ENCODE measurements at places on chromosomes 2 and 18.

DNA sequence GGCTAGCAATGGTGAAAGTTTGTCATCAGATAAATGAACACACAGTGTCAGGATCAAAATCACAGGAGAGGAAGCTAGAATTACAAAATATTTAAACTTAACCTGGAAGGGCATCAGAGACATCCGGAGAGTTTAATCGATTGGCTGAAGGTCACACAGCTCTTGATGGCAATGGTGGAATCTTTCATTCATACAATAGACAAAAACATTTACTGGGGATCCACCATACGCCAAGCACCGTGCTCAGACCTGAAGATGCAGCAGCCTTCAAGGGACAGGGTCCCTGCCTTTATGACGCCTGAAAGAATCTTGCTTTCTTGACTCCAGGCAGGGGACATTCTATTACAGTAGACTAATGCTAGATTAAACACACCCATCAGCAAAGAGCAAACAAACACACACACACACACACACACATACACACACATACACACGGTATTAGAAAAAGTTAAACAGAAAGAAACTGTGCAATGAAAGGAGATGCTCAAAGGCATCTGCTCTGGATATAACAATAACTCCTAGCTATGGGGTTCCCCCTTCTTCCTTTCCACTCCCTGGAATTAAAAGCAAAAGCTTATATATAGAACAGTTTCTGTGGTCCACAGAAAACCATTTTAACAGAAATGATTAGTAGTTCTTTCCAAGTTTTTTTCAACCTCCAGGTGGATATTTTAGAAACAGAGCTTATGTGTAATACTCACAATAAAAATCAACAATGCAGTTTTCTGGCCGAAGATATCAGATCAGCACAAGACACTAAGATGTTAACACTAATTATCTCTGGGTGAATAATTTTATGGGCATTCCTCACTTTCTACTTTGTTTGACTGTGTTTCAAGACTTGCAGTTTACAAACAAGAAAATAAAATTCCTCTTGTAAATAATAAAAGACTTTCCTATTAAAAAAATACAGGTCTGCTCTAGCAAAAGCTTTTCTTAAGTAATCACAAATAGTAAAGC lies 151.7 kb downstream of the ANKRD44 start:
- DNase-seq, result no peak

DNA sequence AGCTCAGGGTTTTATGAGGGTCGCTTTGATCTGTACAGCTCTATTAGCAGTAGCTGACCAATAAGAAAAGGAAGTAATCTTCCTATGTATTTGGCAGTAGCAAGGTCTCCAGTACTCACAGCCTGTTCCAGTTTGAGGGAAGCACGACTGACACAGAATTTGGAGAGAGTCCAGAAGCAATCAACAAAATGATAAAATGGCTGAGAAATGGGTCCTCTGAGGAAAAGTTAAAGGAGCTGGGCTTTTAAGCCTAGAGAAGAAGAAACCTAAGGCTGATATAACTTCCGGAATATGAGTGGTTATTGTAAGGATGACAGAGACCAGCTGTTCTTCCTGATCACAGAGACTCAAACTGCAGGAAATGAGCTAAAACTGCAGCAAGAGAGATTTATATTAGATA lies 382.8 kb downstream of the GPD2 start:
- peak; percentile 64 for DNase-seq

DNA sequence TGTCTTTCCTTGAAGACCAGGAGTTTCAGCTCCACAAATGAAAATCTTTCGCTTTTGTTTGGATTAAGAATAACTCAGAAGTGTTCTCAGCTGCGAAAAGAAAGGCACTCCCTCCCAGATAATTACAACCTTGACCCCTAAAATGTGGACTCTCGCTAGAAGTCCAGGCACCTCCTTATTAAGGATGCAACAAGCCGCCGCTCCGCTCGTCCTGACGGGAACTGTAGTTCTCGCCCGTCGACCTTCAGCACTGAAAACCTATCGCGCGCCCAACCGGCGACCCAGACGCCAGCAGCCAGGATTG lies 559 bp downstream of the IMMT start:
- DNase-seq, result no peak

DNA sequence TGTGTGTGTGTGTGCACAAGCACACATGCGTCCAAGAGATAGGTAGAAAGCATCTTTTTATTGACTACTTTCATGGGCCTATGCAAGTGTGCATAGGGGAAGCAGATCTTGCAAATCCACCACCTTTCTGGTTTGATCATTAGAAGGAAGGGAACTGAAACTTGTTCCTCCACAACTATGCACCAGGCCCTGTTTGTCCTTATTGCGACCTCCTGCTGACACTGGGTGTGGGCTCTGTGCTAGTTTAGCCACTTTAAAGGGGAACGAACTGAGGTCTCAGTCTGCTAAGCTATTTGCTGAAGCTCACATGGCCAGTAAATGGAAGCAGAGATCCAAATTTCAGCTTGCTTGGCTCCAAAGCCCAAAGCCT lies 32.1 kb upstream of the INSIG2 start:
- DNase-seq, result no peak

- DNase-seq, result no peak
Measured at GRCh38 chr2:45850558-45850957, 199.1 kb downstream of the PRKCE start.

GRCh38 chr2:231677632-231678104 lies 30.7 kb upstream of the PTMA start:
- DNase-seq, result peak; percentile 75

DNA sequence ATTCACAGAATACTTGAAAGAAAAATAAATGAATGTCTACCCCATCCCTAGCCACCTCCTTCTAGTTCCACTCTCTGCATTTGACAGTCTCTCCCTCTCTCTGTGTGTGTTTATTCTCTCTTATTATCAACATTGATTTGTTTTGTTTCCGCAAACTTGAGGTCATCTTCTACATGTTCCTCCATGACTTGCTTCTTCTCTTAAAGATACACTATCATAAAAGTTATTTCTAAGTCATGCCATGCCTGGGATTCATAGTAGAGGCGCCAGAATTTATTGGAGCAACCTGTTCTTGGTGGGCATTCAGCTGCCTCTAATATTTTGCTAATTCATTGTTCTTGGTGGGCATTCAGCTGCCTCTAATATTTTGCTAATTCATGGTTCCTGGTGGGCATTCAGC lies 58.9 kb upstream of the SMAD7 start:
- no peak for DNase-seq

DNA sequence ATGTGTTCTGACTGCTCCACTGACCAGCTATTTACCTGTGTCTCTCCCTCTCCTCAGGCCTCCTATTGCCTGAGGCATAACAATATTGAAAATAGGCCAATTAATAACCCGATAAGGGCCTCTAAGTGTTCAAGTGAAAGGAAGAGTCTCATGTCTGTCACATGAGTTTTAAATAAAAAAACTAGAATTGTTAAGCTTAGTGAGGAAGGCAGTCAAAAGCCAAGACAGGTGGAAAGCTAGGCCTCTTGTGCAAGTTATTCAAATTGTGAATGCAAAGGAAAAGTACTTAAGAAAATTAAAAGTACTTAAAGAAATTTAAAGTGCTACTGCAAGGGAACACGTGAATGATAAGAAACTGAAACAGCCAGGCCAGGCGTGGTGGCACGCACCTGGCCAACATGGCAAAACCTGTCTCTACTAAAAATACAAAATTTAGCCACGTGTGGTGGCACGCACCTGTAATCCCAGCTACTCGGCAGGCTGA lies 44.9 kb upstream of the TAF4B start:
- no peak for DNase-seq

GRCh38 chr2:64859312-64860212 lies 129.6 kb upstream of the SLC1A4 start:
- DNase-seq, result peak; percentile 92

GRCh38 chr2:218839888-218840287 lies 8.3 kb upstream of the PRKAG3 start:
- DNase-seq, result no peak

DNA sequence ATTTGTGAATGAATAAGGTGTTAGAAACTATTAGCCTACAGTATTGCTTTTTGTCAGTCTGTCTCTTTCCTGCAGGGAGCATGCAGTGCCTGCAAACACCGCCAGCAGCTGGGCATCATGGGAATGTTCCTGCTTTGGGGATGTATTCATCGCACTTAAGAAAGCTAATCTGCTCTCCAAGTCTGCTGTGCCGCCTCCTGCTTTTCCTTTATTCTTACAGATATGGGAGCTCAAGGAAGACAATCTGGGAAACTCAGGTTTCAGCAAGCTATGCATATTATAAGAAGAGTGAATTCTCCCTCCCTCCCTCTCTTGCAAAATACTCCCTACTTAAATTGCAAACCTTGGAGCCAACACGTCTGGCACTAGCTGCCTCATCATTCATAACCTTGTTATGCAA lies 479.2 kb upstream of the ACVR2A start:
- no peak for DNase-seq

DNA sequence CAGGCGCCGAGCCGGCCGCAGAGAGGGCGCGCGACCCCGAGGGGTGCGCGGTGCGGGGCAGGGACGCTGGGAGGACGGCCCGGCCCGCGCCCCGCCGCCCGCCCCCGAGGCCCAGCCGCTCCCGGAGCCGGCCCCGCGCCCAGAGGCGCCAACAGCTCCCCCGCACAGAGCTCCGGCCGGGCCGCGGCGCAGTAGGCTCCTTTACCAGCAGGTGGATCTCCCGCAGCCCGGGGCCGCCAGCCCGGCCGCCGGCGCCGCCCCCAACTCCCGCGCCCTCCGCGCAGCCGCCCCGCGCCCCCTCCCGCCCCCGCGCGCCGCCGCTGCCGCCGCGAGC lies 258 bp downstream of the MGAT4A start:
- no peak for DNase-seq

GRCh38 chr2:88658881-88659537 lies 31.7 kb upstream of the EIF2AK3 start:
- DNase-seq, result no peak

DNA sequence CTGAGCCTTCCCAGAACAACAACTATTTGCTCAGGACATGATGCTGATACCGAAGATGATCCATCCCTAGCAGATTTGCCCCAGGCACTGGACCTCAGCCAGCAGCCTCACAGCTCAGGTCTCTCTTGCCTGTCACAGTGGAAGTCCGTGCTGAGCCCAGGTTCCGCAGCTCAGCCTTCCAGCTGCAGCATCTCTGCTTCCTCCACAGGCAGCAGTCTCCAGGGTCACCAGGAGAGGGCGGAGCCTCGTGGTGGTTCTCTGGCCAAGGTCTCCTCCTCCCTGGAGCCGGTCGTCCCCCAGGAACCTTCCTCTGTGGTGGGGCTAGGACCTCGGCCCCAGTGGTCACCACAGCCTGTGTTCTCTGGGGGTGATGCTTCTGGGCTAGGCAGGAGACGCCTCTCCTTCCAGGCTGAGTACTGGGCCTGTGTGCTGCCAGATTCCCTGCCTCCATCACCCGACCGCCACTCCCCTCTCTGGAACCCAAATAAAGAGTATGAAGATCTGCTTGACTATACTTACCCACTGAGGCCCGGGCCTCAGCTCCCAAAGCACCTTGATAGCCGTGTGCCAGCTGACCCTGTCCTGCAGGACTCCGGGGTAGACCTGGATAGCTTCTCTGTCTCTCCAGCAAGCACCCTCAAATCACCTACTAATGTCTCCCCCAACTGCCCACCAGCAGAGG lies 15.4 kb downstream of the CEP68 start:
- DNase-seq, result no peak

DNA sequence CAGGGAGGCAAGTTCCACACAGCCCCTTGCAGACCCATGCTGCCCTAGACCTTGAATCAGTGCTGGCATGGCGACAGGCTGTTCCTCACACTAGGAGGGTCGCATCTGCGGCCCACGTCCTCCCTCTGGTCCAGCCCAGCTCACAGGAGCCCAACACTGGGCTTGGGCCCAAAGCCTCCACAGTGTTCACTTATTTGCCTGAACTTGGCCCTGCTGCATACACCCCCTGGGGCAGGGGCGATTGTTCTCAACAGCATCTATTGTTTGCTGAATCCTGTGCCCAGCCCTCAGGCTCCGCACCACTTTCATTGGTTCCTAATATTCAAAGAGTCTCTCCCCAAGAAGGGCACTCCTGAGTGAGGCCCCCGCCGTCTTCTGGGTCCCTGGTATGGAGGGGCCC lies 90.7 kb downstream of the ZBTB7C start:
- DNase-seq, result no peak

GRCh38 chr2:189798312-189799029 lies 14.2 kb downstream of the PMS1 start:
- DNase-seq, result peak; percentile 48

DNA sequence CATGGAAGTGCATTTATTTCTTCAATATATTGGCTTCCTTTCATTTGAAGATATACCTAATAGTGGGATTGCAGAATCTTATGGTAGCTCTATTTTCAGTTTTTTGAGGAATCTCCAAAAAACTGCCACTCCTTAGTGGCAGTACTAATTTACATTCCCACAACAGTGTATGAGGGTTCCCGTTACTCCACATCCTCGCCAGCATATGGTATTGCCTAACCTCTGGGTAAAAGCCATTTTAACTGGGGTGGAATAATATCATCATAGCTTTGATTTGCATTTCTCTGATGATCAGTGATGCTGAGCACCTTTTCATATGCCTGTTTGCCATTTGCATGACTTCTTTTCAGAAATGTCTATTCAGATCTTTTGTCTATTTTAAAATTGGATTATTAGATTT lies 471.9 kb upstream of the UBE2E3 start:
- DNase-seq, result no peak

DNA sequence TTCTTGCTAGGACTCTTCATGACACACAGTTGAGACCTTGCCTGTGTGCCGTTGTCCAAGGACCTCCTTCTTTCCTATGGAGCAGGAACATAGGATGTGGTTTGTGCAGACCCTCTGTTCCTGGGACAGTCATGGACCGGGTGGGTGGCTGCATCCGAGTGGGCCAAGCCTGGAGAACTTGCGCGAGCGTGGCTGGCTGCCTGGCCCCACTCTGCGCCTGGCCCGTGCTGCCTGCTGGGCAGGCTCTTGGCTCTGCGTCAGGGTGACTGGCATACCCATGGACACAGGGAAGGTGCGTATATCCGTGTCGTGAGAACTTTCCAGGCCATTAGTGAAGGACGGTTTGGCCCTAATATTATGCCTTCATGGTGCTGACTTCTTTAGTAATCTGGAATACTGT lies 68.2 kb downstream of the DCDC2C start:
- DNase-seq, result no peak

GRCh38 chr2:2701813-2702212 lies 370.7 kb upstream of the MYT1L start:
- no peak for DNase-seq

Data from fibroblast of skin of right quadriceps (primary cell).